Cortex of kidney (tissue), 1 donor: ENCODE measurements at places on chromosomes 7 and 10.

GRCh38 chr7:83178066-83178465, 15.4 kb upstream of the PCLO start:
- DNase-seq = no peak

GRCh38 chr7:47503281-47503680, 78.6 kb downstream of the TNS3 start:
- DNase-seq = no peak

GRCh38 chr7:91034459-91035368, 229.5 kb upstream of the FZD1 start:
- no peak for DNase-seq

- no peak for DNase-seq
Measured at GRCh38 chr7:135536150-135536549, 21.6 kb upstream of the NUP205 start.

- no peak for DNase-seq
Measured at GRCh38 chr10:13637303-13637856, 50.6 kb downstream of the PRPF18 start.

DNA sequence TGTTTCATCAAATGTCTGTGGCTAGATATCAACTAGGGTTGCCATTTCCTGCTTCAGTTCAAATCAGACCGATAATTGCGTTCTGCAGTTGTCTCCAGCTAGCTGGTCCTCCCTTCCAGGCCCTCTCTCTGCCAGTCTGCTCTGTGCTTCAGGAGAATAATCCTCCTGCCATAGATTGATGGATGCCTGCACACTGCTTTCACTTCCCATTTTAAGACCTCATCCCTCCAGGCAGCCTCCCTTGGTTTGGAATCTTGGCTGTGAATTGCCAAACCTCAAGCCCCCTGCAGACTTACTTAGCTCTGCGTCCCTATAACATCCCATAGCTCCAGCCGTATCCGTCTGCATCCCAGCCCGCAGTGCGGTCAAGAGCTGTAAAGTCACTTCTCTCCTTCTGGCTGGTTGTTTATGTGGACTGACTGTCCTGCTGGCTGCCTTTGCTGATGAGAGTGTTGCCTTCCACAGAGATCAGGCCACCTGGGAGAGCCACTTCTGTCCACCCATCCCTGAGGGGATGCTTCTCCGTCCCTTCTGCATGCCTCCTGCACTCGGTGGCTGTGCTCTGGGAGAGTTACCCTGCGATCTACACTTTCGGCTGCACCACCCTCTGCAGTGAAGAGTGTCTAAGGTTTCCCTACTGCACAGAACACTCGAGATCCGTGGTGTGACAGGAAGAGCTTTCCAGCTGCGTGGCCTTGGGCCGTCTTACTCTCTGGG, 22.4 kb upstream of the KLF6 start:
- no peak for DNase-seq

DNA sequence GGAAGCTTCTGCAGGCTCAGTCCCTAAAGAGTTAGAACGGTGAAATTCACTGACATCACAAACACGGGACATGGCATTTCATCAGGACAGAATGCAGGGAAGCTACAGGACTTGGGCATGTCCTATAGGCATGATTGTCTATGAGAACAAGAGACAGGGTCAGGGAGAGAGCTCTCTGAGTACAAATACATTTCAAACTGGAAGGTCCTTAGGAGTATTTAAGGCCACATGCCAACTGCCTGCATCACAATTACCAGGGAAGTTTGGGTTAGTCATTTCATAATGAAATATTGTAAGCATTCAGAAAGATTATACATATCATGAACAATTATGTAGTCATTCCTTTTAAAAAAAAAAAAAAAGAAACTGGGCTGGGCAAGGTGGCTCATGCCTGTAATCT, 71.3 kb downstream of the CREB3L2 start:
- DNase-seq = no peak

DNA sequence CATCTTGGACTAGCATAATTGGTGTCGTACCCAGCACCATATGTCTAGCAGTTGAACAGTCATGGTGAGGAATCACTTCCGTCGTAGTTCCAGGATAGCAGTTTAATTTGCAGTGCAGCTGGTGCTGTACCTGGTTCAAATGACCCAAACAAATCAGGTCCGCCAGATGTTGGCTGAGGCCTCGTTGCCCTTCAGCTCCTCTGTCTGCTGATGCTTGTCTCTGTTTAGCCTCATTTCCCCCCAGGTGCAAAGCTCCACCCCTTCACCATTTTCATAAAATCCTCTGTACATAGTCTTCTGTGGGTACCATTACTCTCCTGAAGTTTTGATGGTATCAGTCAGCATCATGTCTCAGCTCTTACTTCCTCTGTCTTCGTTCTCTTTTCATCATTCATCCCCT, 35.1 kb downstream of the UMAD1 start:
- no peak for DNase-seq

GRCh38 chr10:19577807-19578206, 238.4 kb upstream of the PLXDC2 start:
- no peak for DNase-seq

DNA sequence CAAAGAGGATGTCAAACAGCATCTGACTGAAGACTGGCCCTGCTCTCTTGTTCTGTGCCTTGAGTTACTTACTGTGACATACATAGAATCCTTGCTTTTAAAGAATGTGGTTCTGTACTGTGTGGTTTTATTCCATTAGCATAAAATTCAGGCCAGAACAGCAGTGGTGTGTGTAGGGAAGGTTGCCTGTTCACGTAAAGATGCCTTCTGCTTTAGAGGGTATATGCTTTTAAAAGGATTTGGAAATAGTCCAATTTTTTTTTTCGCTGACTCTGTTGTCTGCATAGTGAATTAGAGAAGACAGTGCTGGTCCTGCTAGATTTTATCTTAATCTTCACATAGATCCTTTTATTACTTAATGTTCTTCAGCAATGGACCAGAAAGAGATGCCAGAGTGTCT, 470.8 kb upstream of the SEMA3A start:
- DNase-seq = no peak

- DNase-seq = no peak
Measured at GRCh38 chr10:112232670-112233069, 49.1 kb upstream of the GPAM start.

- no peak for DNase-seq
Measured at GRCh38 chr7:157495594-157495993, 158.8 kb downstream of the DNAJB6 start.

DNA sequence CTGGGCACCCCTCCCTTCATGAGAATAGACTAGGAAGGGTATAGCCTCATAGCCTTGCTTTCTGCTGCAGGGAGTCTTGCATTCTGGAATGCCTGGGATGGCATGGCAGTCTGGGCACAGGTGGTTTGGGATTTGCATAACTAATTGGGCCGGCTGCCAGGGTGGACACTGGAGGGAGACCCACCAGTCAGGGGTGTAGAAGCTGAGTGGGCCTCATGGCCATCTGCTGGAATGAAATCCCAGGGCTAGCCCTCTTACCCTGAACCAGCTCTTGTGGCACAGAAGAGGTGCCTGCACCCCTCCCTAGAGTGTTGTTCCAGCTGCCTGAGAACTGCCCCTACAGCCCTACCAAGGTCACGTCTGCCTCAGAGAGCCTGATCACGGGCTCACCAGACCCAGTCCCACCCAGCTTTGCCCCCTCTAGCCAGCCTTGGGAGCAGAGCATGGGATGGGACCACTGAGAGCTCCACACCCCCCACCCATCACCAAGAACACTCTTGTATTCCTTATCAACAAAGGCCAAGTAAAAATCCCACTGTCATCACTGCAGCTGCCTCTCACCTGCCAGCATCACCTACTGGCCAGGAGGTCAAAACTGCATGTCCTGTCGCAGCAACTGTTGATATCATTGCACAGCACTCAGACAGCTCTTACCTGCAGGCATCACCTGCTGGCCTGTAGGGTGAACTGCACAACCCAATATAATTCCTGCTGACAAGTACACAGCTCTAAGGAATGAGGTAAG, 148.9 kb downstream of the ZEB1 start:
- no peak for DNase-seq

GRCh38 chr7:134866617-134867016, 87.2 kb downstream of the CALD1 start:
- no peak for DNase-seq

- no peak for DNase-seq
Measured at GRCh38 chr7:50264908-50265307, 39.6 kb upstream of the IKZF1 start.

DNA sequence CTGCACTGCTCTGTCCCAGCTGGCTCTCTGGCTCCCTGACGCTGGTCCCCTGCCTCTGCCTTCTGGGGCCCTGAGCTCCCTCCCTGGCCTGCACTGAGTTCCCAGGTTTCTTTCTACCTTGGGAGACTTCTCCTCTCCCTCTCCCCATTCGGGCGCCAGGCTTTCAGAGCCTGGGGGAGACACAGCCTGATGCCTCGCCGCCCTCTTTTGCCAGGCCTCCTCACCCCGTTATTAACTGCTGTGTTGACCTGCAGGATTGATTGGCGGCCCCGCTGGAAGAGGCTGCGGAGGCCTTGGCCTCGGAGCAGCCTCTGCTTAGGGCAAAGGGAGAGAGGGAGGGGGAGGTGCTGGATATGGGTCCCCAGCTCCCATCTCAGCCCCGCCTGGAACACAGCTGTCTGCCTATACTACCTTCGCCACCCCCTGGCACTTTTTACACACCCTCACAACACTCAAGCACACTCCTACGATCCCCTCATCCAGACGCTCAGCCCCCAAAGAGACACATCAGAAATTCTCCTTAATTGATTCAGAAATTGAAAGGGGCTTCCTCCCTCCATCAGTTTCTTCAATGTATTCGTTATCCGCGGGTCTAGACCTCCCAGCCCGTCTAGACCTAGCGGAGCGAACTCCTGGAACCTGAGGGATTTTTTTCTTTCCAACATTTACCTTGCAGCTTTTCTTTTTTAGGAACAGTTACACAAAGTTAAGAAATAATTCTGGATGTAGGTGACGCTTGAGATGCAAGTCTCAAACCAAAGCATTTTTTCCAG, 7.1 kb upstream of the PAX2 start:
- DNase-seq = no peak

- no peak for DNase-seq
Measured at GRCh38 chr7:90693939-90694338, 97.8 kb downstream of the CDK14 start.

DNA sequence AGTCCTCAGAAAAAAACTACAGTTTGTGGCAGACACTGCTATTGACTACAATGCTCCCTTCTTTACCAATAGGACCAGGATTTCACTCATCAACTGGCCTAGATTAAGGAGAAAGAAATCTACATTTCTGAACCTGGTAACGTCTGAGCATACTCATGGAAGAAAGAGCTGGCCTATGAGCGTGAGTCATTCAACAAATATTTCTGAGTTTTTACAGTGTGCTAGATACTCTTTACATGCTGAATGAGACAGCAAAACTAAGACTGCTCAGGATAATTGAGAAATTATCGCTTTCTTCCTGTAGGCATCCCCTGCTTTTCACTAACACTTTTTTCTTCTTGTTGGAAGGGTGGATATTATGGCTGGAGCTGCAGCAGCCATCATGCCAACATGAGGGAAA, 609.7 kb downstream of the TNS3 start:
- no peak for DNase-seq

DNA sequence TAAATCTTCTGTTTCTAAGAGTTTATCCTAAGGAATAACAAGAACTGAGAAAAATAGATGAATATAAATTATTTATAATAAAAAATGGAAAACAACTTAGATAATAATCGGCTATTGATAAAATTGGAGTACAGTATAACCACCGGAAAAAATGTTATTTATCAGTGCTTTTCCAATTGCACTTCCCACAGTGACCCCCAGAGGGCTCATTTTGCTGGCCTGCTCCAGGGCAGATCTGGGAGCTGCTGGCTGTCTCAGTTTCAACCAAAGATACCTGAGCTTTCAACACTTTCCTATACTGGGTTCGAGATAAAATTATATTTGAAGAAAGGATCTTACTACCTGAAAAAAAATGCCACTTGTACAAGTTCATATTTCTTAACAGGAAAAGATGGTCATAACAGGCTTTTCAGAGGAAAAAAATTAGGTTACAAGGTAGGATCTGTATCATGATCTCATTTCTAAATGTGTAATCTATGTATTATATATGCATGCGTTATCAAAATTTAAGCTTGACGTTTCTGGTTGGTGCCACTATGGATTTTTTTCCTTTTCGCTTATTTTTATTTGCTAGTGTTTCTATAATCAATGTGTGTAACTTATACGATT, 165.7 kb downstream of the NPSR1 start:
- no peak for DNase-seq

DNA sequence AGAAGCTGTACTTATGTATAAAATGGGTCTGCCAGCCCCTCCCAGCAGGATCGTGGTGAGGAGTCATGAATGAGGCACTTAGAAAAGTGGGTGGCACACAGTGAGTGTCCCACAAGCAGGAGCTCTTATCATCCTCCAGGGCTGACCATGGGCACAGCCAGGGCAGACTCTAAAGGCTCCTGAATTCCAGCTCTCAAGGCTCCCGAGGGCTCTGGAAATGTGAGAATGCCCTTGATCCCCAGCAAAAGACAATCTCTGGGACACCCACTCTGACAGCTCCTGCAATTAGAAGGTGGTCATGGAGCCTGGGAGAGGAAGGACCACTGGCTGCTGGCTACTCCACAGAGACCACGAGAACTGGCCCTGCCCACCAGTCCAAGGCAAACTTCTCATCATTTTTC, 1.6 kb downstream of the VSTM4 start:
- DNase-seq = no peak

GRCh38 chr7:16428672-16429071, 7.3 kb upstream of the CRPPA start:
- DNase-seq = no peak

GRCh38 chr7:138842111-138842510, 44.1 kb upstream of the ATP6V0A4 start:
- DNase-seq = no peak

DNA sequence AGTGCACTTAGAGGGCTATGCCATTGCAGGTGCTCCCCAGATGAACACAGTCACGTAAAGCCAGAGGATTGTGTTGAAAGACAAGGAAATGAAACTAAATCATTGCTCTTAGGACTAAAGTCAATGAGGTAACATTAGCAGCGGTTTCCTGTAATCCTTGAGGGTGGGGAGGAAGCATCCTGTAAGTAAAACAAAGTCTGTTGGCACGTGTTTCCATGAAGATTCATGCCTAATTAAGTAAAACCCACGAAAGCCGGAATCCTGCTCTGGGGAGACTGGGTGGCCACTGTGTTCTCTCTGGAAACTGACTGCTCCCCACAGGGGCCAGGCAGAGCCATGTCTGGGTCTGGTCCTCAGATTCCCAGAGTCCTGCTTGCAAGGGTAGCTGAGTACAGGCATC, 18.3 kb downstream of the STEAP1B start:
- DNase-seq = no peak

- DNase-seq = no peak
Measured at GRCh38 chr7:157299613-157300368, 37.0 kb upstream of the DNAJB6 start.

GRCh38 chr10:52768001-52768532, 4.5 kb downstream of the MBL2 start:
- no peak for DNase-seq

DNA sequence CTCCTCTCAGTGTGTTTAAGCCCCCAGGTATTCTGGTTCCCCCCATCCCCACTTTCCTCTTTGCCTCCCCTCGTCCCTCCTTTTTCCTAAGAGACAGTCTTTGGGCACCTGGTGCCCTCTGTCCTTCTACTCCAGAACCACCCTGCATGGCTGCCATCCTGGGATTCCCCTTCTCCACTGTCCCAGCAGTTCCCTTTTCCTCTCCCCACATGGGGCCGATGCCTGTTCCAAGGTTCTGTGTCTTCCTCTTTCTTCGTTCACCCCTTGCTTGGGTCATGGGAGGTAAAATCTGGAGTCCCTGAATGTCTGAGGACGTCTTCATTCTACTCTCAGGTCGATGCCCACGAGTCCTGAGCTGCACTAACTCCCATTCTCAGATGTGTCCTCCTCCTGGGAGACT, 120.8 kb downstream of the TAX1BP1 start:
- no peak for DNase-seq

GRCh38 chr10:131500892-131501291, 189.4 kb upstream of the TCERG1L start:
- no peak for DNase-seq

- DNase-seq = no peak
Measured at GRCh38 chr10:129075508-129075907, 391.5 kb upstream of the MGMT start.
